ENCODE measurements at places on chromosomes 7 and 10.

DNA sequence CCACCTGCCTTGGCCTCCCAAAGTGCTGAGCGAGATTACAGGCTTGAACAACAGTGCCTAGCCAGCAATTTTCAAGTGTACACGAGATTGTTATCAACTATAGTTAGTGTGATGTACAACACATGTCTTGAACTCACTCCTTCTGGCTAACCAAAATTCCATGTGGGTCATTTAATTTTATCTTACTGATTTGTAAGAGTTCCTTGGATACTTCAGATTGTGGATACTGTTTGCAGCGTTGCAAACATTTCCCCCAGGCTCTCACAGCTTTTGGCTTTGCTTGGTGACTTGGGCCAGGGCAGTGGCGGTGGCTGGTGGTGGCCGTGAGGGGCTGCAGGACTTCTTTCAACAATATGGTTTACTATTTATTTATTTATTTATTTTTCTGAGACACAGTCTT lies 8.5 kb upstream of the TMEM270 start:
- no peak for DNase-seq

DNA sequence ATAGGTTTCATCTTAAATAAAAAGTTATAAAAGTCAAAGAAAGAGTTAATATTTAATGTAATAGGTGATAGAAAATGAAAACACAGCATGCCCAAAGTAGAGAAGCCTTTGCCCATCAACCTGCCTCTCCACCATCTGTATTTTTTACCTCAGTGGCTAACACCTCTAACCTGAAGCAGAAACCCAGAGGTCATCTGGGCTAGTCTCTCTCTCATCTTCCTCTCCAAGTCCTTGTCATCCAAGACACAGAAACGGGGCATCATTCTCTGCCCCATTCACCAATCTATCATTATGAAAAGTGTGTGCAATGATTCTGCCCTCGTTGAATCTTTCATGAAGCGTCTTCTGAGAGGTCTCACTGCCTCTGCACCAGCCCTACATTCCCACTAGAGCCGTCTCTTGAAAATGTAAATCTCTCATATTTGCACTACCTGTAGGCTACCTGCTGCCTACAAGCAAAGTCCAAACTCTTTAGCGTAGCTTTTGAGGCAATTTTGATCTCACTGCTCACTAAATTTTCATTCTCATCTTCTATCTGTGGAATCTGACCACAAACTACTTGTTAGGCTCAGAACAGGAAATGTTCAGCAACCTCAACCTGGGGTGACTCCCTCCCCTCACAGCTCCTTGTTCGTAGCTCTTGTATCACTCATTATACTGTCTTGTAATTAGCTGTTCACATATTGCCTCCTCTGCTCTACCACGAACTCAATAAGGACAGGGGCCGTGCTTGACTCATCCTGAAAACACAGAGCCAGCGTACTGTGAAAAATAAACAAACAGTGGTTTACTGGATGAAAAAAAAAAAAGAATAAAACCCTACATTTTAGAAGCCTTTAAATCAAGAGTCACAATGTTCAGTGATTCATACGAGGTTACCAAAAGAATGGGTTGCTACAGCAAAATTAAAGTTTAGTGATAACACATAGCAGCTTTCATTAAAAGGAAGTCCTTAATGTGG lies 83.1 kb downstream of the CTNNA3 start:
- peak; percentile 77 for DNase-seq

DNA sequence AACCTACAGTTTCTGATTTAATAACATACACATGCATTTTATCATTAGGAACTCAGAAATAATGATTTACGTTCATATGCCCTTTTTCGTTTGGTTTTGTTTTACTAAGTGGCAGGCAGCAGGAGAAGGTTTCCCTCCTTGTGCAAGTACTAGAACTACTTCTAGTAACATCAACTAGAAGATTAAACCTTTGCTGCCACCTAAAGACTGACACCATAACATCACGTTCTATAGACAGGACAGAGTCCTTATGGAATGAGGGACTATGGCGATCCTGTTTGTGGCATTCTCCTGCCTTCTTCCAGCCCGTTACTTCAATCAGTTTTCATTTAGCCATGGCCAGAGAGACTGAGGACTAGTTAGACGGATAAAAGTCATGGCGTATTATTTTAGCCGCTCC lies 53.2 kb downstream of the GAD2 start:
- no peak for DNase-seq

DNA sequence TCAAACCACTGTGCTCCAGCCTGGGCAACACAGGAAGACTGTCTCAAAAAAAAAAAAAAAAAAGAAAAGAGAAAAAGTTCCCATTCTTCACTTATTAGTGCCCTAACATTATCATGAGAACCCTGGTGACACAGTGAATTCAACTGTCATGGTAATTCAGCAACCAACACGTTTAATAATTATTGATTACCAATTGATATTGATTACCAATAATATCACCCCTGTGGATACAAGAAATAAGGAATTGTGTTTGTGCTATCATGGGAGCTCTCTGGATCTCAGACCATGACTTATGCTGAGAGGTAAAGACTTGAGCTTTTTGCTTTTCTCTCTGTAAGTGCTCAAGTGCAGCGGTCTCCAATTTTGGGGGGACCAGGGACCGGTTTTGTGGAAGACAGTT lies 195.3 kb downstream of the TPST1 start:
- no peak for DNase-seq

DNA sequence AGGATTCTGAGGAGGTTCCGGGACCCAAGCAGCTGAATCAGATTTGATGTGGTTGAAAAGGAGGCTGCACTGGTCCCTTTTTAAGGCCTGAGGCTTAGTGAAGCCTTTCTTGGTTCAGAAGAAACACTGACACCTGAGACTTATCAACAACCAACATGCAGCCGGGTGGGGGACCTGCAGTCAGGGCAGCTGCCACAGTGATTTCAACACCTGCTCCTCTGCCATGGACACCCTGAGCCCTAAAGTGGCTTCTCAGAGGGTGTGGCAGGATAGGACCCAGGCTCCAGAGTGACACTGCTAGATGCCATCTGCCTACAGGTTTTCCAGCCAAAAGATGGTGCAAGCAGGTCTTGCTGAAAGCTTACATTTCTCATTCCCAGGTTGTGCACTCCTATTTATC lies 99.3 kb downstream of the COL13A1 start:
- DNase-seq: no peak

DNA sequence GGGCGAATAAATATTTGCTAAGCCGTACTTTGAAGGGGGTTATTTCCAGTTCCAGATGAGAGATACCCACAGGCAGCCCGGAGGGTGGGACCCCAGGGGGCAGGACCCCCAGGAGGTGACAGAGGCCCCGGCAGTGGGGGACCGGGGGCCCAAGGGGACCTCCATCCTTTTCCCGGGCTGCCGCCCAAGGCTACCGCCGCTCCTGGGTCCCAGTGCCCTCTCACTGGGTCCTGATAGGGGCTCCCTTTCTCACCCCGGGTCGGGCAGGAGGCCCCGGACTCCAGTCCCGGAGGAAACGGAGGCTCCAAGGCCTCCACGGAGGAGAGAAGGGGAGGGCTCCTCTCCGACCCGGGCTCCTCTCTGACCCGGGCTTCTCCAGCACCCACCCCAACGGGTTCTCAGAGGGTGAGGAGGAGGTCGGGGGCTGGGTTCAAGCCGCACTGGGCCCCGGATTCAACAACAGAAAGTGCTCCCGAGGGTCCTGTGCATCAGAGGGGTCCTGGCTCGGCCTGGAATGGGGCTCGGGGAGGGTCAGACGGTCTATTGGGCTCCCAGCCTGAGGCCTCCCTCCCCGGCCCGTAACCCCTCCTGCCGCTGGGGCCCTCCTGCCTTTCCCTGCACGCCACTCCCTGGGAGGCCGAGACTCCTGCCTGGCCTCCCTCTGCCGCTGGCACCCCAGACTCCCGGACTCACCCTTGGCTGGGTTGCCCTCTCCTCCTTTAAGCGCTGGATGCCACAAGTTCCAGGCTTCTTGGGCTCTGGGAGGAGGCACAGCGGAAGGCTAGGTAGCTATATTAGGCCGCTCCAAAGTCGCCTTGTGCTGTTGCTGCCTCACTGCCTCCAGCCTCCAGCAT lies 62.5 kb downstream of the ZNF37A start:
- DNase-seq: no peak

DNA sequence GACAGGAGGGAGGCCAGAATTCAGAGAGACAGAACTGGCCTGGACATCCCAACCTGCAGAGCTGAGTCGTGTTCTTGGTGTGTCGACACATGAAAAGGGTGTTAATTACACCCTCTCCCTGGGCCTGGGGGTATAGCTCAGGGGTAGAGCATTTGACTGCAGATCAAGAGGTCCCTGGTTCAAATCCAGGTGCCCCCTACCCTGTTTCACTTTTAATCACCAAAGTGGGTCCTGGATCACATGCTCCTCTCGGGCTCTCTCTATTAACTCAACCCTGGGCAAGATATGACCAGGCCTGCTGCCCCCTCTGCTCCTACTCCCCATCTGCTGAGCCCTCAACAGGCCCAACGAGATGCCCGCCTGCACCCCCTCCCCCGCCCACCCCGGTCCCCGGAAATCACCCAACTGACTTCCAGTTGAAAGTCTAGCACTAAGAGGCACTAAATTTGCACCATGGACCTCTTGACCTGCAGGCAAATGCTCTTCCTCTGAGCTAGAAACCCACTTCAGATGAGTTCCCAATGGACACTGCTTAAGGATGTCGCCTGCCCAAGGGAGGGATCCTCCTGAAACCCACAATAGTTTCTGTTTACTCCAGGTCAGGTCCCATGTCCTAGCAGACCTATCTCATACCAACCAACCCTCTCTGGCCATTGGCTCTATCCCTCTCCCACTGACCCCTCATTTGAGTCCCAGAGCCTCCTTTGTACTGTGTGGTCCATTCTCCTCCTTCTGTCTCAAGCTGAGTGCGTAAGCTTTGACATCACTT lies 137.6 kb downstream of the ZNF467 start:
- DNase-seq: no peak

- no peak for DNase-seq
These were observed 330.4 kb upstream of the AOAH start for GRCh38 chr7:37054624-37055241.

GRCh38 chr10:89076120-89076519 lies 85.5 kb downstream of the FAS start:
- no peak for DNase-seq

GRCh38 chr7:135121868-135122267 lies 26.0 kb upstream of the TMEM140 start:
- DNase-seq: no peak

DNA sequence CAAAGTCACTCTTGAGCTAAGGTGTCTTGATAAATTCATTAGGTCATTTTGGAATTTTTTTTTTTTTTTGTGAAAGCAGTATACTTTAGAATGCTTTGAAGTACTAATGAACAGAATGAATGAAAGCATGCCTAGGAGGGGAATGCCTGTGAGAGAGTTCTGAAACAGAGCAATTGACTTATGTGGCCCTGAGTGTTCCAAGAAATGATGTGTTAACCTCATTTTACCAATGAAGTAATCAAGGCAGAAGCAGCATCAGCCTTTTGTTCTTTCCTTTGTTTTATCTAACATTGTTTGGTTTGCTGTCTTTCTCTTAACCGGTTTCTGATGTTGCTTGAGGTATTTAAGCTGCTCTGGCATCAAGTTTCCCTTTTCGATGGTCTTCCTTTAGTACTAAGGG lies 154.6 kb upstream of the HGF start:
- DNase-seq: no peak

- no peak for DNase-seq
These were observed 108.1 kb upstream of the PODXL start for GRCh38 chr7:131664570-131664969.

DNA sequence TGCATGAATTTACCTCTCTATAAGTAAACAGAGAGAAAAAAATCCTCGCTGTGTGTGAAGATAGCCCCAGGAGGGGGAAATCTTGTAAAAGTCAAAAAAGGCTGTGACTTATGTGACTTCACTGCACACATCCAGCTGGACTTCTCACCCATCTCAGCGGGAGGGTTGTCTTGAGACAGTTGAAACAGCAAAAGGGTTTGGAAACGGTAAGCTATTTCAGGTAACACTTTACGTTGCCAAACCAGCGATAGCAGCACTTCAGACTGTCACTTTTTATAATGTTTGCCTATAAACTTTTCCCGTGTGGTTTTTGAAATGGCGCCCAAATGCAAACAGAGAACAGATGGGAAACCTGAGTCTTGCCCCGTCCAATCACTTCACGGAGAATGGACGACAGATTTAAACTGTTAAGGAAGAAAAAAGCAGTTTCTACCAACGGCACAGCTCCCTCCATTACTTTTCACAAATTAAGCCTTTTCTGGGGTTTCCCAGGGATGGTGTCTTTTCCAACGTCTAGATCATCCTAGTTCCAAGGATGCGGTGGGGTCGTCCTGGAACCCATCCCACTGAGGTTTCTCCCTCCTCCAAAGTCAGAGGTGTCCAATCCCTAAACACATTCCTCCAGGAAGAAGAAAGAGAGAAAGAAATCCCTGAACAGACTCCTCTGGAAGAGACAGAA lies 25.2 kb downstream of the FGFR2 start:
- no peak for DNase-seq

DNA sequence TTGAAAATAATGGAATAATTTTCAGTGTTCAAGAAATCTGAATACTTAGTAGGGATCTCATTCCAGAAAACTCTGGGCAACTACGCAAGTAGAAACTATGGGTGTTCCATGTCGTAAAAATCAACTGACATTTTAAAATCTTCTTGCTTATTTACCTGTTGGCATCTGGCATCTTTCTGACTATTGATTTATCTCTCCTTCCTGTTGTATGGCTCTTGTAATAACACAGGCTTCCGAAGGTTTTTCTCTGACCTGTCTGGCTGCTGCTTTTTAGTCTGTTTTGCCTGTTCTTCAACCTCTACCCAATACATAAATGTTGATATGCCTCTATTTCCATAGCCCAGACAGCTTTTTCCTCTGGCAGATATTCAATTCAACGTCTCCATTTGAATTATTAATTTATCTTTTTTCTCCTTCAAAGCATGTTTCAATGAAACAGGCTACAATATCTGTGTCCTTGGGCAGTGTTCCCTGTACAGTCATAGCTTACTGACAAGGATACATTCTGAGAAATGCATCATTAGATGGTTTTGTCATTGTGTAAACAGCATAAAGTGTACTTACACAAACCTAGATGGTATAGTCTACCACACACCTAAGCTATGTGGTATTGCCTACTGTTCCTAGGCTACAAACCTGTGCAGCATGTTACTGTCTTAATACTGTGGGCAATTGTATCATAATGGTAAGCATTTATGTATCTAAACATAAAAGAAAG lies 105.9 kb upstream of the ETV1 start:
- DNase-seq: no peak
